Ovary (tissue), 10 donors: ENCODE measurements at places on chromosomes 12 and 14.

DNA sequence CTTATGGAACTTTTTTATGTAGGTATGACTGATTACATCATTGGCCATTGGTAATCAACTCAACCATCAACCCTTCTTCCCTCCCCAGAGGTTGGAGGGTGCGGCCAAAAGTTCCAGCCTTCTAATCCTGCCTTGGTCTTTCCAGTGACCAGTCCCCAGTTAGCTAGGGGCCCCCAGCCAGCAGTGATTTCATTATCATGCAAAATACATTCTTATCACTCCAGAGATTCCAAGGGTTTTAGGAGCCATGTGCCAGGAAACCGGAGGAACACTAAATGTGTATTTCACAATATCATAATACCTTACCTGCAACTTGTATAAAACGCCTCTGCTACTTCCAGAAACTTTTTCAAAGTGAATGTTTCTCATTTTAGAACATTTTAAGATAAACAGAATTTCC is 181.5 kb upstream of the PELI2 start:
- DNase-seq, result no peak

DNA sequence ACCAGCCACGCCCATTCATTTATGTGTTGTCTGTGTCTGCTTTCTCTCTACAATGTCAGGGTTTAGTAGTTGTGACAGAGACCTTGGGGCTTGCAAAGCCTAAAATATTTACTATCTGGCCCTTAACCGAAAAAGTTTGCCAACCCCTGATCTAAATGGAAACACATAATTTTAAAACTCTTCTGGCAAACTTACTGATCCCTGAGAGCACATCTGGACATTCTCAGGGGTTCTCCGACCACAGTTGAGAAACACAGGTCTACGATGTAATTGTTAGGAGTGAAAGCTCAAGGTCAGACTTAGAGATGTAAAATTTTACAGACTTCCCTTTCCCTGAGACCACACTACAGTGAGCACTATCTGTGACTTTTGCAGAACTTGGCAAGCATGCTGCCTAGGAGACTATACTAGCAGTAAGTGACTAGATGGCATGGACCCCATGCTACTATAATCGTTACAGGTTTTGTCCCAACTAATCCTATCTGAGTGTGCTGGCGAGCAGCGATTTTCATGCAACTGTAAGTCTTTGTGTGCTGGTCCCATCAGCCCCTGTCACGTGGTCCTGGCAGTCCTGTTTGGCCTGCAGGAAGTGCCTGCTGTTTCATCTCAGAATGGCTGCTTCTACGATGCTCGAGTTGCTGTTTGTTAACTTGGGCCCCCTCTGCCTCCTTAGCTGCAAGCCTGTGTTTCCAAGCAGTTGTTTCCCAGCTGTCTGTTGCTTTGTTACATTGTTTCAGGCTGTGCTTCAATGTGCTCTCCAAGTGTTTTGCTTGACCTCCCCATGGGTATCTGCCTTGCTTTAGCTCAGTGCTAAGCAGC is 21.6 kb downstream of the TMTC2 start:
- peak; percentile 32 for DNase-seq

DNA sequence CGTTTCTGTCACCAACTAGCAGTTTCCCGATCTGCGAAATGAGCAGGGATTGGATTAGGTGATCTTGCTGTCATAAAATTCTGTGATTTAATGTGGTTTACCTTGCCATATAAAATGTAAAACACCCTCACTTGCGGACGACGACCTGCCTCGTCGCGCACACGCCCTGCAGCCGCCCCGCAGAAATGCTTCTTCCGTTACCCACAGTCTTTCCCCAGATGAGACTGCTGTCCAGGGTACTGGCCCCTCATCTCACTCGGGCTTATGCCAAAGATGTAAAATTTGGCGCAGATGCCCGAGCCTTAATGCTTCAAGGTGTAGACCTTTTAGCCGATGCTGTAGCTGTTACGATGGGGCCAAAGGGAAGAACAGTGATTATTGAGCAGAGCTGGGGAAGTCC is 17.7 kb upstream of the FOXJ2 start:
- no peak for DNase-seq

DNA sequence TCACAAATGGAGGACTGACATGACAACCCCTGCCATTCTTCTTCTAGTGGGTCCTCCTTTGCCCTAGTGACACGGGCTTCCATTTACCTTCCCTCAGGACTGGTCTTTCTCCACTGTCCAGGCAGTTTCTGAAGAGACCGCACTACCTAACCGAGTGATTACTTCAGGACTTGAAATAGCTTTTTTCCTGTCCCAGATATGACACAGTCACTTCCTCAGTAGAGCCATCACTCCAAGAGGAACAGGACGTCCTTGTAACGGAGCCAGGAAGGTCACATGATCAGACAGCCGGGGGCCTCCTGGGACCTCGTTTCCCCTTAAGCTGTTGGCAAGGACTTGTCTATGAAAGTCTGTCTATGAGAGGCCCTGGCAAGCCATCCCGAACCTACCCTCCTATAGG is 62.3 kb downstream of the FOS start:
- peak; percentile 58 for DNase-seq

DNA sequence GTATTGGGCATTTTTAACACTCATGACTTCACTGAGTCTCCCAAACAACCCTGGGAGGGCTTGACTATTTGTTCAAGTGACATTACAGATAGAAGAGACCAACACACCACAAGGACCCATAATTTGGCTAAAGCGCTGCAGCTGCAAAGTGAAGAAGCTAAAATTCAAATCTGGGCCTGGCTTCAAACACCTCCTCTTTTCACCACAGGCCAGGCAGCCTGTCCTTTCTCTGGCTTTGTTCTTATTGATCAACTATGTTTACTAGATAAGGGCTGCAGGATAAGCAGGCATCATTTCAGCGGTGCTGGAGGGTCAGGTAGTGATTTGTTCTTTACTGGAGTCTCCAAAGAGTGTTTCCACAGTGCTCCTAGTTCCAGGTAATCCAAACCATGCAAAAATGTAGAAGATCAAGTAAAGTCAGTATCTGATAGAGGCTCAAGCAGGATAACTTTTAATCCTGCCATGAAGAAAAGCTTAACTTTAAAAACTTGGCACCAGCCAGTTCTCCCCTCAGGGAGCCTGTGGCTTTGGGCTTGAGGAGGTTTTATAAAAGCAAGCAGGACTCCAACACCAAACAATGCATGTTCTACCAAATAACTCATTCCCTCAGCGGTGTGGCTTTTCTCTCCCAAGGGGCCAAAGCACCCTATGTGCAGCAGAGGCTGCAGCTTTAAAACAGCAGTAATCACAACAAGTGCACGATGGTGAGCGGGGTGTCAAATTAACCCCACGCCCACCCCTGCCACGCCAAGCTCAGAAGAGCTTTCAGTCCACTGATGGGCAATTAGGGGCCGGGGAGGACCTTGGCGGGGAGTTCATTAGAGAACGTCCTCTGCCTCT is 16.8 kb downstream of the CLMN start:
- no peak for DNase-seq

DNA sequence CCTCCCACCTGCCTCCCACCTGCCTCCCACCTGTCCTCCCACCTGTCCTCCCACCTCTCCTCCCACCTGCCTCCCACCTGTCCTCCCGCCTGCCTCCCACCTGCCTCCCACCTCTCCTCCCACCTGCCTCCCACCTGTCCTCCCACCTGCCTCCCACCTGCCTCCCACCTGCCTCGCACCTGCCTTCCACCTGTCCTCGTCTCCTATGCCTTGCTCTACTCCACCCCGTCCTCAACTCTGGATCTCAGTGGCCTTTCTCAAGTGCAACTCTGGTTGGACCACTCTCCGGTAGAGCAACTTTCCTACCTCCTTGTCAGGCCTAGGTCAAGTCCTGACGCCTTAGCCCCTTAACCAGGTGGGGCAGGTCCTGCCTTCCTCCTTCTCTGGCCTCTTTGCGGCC is 29.3 kb upstream of the PEX5 start:
- no peak for DNase-seq

DNA sequence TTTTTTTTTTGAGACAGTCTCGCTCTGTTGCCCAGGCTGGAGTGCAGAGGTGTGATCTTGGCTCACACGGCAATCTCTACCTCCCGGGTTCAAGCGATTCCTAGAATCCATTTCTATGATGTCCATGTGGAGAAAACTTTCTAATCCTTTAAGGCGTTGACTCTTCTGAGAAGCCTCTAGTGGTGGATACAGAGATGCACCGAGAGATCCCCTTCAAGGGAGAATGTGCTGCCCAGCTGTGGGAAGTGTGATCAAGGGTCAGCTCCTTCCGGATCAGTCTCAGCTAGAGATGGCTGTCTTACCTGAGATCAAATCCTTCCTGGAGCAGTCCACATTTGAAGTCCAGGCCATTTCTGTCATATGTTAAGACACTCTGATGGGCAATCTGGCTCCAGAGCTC is 92.7 kb upstream of the HECTD1 start:
- DNase-seq, result no peak
